ENCODE measurements at places on chromosomes 3 and 15.

- no peak for DNase-seq
Observed at GRCh38 chr15:33226559-33227181, 32.2 kb upstream of the FMN1 start.

- no peak for DNase-seq
Observed at GRCh38 chr15:47717036-47717612, at the start of gene SEMA6D. SEMA6D (plus strand) TSS chr15:47717505; CDS start chr15:47759799, 42,294 bp downstream.

DNA sequence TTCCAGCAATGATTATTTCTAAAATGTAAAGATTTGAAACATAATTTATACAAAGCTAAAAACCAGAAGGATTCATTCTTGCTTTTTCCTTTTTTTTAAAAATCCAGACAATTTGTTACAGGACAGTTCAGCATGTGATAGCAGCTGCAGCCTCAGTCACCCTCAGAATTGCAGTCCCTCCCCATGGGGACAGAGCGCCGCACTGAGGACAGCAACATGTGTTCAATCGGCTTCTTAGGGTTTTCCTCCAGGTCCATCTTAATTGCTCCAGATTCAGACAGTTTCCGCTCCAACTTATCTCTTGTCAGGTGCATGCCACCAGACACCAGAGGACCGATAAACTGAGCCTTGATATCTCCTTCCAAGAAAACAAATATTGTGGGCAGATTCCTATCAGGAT is 134.9 kb upstream of the TBC1D5 start:
- no peak for DNase-seq

DNA sequence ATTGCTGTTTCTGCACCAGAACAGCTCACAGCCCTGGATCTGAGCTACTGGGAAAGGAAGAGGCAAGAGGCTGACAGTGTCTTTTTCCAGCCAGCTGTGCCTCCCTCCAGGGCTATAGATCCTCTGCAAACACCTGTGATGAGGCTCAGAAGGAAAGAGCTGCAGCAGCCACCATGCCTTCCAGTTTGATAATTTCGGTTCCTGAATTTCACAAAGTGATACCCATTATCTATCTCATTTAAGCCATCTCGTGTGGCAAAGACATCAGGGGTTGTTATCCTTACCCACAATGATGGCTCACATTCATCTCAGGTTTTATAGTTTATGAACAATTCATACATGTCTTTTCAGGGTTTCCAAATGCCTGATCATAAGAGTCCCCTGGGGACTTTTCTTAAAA is 1.8 kb upstream of the LARP6 start:
- no peak for DNase-seq

DNA sequence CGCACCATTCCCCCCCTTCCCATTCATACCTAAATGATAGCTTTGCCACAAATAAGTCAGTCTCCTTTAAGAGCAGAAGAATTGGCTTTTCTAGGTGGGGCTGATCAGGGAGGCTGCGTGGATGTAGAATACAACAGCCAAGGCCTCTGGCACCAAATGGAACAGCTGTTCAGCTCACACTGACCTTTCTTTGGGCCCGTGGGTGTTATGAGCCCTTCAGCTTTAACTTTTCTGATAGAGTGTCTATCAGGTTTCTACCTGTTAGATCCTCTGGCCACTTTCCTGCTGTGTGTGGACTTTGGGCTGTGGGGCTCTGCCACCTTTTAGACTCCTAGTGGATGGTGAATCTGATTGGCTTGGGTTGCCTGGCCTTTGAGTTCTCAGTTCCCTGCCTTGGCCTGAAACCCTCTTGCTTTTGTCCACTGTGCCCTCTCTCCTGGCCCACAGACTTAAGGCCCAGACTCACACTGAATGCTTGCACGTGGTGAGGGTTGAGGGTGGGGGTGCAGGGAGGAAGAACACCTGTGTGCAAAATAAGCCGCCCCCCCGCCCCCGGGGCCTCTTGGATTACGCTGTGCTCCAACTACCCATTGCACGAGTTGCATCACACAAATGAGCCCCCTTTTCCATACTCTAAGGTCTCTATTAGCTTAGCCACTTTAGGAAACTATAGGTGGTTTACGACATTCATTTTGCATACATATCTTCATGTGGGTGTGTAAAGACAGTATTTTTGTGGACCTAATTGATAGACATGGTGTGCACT is 1.3 kb upstream of the RFX7 start:
- no peak for DNase-seq

DNA sequence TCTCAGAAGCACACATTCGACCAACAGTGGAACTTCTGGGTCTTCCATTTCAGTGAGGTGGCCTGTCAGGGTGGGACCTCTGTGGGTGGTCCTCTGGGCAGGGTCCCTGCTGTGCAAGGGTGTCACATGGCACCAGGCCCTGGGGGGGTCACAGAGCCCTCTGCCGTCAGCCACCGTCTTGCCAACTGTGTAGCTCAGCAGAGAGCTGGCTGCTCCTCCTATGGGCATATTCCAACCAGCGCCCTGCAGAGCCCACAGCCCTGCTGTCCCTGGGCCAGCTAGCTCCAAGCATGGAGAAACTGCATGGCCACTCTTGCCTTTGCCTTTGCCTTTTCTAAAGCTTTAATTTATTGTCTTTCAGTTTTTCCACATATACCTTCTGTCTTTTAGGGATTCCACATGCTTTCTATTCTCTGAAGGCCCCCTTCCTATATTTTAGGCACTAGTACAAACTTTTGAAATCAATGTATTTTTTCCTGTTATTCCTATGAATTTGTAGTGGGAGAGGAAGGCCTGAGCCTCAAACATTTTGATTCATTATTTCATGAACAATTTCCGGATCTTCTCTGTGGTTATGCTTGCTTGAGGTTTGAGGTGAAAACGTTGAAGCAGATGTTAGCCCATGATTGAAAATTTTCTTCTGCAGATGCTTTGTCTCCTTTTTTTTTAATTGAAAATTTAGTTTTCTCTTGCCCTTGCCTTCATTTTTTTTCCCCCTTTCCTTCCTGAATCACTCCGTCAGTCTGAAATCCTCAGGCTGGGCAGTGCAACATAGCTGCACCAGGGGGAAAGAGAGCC is 11.7 kb downstream of the IQCF1 start:
- DNase-seq = no peak

Data from cortex of kidney (tissue), 1 donor.